Right cardiac atrium (tissue), 5 donors: ENCODE measurements at places on chromosomes 4 and X. TPM values are rescaled to one million over a fixed set of nuclear protein-coding genes. Genes with fewer than 3 reads are reported as not detected.

DNA sequence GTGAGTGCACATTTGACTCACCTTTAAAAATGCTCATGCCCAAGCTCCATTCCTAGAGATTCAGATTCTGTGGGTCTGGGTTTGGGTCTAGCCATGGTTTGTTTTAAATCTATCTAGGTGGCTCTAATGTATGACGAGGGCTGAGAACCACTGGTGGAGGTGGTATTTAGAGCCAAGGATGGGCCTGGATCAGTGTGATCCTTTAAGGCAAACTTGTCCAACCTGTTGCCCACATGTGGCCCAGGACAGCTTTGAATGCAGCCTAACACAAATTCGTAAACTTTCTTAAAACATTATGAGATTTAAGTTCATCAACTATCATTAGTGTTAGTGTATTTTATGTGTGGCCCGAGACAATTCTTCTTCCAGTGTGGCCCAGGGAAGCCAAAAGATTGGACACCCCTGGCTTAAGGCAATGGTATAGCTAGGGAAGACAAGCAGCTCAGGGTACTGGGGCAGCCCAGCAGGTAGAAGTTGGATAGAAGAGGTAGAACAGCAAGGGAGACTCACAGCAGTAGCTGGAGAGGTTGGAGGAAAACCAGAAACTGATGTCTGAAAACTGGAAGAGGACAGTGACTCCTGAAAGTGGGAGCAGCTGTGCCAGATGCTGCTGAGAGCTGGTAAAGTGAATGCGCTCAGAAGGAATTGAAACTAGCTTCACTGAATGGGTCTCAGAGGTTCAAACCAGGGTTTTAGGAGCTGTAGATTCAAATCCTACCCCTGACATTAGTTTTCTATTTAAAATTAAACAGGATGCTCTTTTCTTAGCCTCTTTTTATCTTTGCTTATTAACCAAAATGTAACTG lies 18.2 kb downstream of the ADD1 start:
- DNase-seq: no peak

DNA sequence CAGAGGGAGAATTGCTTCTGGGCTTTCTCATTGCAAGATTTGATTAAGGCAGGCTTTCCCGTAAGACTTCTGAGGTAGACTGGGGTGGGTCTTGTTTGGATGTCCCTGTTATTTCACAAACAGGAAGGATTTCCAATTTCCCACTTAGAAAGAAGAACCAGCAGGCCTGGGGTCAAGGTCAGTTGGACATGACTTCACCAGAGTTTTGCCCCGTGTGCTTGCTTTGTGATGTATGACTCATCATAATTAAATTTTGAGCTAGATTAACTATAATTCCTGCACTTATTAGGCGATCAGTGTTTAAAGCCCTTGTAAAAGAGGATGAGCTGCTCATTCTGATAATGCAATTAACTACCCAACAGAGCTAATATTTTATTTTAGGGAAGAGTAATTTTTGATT lies 32.8 kb upstream of the ARHGAP36 start:
- DNase-seq: no peak

The SYTL4 gene
- 3.2 TPM for total RNA-seq

DNA sequence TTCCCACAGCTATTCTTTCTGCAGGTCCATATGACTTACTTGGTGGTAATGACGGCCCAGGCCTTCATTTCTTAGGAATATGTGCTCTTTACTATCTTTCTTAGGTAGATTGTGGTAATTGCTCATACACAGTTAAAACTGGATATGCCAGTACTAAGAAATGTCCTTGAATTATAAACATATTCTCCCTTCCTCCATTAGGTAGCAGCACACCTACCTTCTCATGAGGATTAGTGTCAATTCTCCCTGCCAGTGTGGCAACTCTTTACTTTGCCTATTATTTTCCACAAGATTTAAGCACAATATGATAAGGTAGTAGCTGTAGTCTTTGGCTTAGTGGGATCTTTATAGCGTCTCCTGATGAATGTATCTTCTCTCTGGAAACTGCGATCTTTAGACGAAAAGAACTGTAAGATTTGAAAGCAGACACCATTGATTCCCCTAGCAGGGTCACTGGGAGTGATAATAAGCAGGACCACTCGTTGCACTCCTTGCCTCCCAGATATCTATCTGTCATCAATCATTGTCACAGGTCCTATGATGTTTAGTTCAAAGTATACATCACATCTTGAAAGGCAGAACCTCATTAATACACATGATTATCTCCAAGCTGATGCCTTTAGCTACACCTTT lies 1240.7 kb downstream of the C4orf33 start:
- DNase-seq: no peak

The PCDH11X gene
- total RNA-seq: 0.06 TPM

GRCh38 chr4:110165382-110166286 lies 32.8 kb downstream of the ELOVL6 start:
- DNase-seq: no peak

The ZGRF1 gene
- total RNA-seq: 2.4 TPM
